Stimulated activated CD4-positive, alpha-beta T cell treated with anti-CD3 and anti-CD28 coated beads, Interleukin-12 subunit alpha, Interleukin-12 subunit beta, amount 100 ng/mL, for 48 hours (primary cell): ENCODE measurements at places on chromosomes 7 and 10.

DNA sequence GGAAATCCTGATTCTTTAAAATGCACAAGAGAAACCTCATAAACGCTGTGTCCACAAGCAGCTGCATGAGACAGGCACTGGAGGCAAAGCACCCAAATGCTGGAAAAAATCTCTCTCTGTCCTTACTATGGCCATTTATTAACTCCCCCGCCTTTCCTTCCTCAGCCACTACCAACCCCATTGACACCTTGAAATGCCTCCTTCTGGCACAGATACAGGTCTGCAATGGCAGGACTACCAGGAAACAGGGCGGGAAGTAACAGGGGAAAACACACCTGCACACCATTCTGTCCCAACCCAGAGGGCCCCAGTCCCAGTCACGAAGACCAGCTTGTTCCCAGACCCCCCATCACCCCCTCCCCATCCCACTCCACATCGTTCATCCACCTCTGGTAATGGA lies 224.3 kb downstream of the PARD3 start:
- no peak for DNase-seq

- no peak for DNase-seq
Observed at GRCh38 chr10:50832171-50832751, 53.2 kb downstream of the A1CF start.

DNA sequence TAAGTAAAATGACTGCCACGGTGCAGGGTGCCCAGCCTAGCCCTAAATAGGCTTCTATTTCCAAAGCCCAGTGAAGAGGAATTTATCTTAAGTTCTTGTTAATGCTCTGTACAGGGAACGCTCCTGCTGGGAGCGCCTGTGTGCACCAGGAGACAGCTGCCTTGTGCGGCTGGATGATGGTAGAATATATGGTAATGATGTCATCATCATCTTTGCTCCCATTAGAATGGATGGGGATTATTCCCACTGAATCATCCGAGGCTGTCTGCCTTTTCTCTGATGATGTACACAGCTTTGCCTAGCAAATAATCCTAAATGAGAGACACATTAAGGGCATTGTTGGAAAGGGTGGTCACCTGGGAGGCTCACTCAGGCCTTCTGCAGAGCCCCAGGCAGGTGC lies 928.1 kb downstream of the CCSER2 start:
- no peak for DNase-seq

DNA sequence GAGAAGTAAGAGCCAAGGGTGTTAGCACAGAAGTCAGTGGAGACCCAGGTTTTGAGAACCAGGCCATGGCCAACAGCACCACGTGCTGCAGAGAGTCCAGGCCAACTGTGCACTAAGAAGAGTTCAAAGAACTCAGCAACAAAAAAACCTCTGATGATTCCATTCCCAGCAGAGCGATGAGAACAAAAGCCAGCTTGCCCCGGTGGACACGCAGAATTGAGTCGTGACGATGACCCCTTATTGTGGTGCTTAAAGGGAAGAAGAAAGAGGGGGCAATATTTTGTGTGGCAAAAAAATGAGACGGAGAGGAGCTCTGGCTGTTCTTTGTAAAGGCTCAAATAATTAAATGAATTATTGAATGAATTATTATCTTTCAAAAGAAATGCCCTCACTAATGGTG lies 468.3 kb upstream of the AUTS2 start:
- no peak for DNase-seq

GRCh38 chr10:26438534-26439341 lies 597 bp downstream of the APBB1IP start:
- DNase-seq: peak; percentile 60

DNA sequence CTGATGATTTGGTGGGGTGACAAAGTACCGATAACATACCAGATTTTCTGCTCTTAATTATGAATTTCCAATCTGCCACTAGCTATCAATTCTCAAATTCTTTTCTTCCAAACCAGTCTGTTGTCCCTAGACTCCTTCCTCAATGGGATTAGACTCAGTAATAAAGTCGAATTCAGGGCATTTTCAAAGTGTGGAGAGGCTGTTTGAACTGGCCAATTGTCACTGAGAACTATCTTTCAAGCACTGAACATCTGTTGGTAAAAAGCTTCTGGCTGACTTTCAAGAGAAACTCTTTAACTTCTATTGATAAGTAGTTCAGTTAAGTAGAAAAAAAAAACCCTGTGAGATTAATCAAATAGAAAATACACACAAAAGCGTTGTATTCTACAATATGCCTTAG lies 108.9 kb downstream of the SAMD9 start:
- DNase-seq: no peak

DNA sequence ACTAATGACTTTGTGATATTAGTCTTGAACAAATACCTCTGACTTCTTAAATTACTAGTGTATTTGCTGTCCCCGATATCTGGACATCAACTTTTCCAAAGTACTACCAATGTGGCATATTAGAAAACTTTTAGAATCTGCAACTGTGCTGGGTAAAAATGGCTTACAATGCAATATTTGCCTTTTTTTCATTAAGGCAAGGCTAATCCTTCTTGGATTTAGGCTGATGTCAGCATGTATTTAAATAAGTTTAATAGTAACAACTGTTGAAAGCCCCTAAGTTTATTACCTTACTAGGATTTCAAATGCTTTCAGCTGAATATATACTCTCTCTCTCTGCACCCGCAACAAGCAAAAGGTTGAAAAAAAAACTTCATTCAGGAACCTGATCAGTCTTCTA lies 1232.3 kb downstream of the REEP3 start:
- DNase-seq: no peak

DNA sequence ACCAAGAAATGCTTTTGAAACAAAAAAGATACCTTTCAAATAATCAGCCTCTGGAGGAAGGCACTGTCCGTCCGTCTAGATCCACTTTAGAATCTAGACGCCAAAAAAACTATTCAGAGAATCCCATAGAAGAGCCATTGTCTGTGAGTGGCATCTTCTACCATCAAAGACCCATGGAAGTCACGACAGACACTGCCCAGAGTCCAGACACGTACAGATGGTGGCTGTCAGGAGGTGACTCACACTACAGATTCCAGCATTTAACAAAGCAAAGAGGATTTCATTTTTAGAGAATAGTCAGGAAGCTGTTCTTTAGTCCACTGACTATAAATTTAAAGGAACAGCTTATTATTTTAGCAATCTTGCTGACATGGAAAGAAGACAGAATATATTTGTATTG lies 11.7 kb downstream of the C1QL3 start:
- DNase-seq: no peak

- no peak for DNase-seq
Observed at GRCh38 chr10:101394524-101395133, 40.7 kb downstream of the BTRC start.

DNA sequence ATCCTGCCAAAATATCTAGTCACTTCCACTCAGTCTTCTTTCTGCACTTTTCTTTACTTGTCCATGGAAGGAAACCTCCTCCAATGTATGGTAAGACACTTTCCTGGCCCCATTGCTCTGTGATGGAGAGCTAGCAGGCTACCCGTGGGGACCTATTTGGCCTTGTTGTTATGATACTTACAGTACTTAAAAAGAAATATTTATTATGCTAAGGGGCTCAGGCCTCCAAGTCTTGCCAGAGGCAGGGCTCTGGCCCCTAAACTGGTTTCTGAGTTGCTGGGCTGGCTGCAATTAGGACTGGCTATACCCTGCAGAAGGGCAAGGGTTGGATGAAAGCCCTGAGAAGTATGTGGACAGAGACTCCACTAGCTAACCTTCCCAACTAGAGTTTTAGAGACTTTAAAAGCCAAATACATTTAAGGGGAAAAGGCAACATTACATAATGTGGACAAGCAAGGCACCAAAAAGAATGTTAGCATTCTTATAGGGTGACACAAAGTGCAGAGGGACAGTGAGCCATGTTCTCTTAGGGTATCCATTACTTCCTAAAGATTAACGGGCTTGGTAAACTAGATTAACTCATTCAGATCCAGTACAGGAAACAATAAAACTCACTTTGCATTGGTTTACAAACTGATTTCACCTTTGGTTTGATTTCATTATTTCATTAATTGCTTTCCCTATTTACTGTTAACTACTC lies 84.9 kb upstream of the INHBA start:
- no peak for DNase-seq

DNA sequence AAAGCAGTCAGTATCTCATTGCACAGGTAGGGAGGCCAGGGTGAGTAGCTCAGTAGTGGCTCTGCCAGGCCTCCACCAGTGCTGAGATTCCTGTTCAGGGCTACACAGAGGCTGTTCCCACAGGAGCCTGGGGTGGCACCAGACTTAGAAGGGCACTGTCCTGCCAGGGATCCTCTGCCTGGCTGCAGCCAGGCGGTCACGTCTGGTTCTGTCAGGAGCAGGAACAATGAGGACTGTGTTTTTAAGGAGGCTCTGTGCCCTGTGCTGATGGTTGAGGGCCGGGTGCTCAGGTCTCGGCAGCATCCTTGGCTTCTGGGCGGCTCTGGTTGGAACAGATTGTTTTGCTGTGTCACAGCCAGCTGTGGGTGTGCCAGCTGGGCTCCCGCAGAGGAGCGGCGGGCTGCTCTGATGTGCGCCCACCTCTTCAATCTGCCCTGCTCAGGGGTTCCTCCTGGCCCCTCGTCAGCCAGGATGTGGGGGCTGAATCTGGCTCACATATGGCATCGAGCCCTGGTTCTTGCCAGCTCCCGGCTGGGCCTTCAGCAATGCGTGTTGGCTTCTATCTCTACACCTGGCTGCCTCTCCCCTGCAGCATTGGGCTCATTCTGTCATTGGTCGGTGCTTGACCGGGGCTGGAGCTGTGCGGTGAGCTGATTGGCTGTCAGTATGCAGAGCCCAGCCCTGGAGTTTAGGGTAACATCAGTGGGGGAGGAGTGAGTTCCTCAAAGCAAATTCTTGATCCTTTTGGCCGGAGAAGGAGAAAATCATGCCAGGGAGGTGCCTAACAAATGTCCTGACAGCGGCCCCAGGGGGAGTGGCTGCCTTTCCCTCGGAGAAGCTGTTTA lies 41.2 kb downstream of the TACR2 start:
- DNase-seq: no peak

GRCh38 chr7:16698200-16698905 lies 52.4 kb downstream of the BZW2 start:
- no peak for DNase-seq

- no peak for DNase-seq
Observed at GRCh38 chr10:11489591-11489990, 121.9 kb downstream of the USP6NL start.

DNA sequence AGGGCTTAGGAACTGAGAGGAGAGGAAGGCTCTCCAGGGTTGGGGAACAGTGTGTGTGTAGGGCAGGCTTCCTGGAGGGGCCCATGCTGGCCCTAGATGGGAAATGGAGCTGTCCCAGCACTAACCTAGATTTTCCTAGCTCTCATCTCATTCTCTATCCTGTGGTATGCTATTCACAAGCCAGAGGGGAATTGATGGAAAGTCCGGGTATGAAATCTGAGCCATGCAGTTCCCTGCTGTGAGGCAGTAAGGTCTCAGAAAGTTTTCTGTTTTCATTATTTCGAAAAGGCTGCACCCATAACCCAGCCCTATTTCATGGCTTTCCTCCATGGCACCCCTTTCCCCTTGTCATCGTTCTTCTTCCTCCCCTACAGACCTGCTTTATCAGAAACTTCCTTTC lies 220.3 kb downstream of the RPS24 start:
- no peak for DNase-seq

GRCh38 chr10:5563321-5563961 lies 38.7 kb downstream of the CALML3 start:
- no peak for DNase-seq

- DNase-seq: no peak
Observed at GRCh38 chr10:79057481-79058275, 11.1 kb upstream of the ZMIZ1 start.

GRCh38 chr7:739455-739982 lies 12.4 kb upstream of the PRKAR1B start:
- no peak for DNase-seq

GRCh38 chr10:68597407-68597806 lies 37.3 kb downstream of the TET1 start:
- DNase-seq: no peak

DNA sequence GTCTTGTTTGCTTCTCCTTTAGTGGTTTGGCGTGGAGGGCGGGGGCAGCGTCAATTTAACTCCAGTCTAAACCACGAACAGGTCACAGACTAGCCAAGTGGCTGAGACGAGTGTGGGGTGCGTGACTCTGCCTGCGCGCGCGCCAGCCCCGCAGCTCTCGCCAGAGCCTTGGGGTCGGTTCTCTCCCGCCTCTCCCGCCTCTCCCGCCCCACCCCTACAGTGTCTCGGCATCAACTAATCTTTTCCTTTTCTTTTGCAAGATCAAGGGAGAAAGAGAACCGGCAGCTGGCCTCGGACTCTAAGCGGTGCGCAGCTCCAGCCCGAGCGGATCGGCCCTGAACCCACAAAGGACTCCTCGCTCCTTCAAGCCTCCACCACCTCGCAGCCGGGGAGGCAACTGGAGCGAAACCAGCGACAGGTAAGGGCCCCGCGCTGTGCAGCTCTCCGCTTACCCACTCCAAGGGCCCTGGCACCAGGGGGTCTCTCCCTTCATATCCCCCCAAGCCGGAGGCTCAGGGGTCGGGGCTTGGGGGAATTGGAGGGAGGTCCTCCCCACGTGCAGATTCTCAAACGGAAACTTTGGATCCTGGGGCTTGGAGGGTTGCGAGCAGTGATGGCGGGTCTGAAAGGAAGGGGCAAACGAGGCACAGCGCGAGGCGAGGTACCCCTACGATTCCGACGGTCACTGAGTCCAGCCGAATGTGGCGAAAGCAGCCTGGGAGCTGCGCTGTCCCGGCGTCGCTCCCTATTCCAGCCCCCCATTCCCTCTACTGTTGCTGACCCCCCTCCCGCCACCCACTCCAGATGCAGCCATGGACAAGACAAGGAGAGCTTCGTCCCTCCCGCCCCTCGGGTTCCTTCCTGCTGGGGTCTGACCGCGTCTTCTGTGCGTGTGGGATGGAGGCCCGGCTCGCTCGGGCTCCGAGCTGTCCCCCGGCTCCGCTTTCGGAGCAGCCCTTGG lies 829 bp downstream of the CHRM2 start:
- DNase-seq: no peak

DNA sequence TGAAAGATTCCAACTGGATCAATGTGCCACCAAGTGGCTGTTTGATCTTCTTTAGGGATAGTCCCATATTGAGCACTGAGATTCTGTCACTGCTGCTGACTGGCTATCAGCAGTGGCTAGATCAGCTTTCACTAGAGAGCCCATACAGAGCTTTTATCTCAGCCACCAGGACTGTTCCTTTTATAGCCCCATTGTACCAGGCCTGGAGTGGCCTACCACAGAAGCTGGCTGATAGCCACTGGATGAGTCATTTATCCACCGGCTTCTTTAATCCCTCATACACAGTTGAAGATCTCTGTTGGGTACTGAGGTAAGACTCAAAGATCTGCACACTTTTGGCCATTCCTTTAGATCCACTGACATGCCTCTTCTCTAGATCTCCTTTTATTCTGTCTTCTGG lies 1101.1 kb downstream of the SORCS3 start:
- DNase-seq: no peak

DNA sequence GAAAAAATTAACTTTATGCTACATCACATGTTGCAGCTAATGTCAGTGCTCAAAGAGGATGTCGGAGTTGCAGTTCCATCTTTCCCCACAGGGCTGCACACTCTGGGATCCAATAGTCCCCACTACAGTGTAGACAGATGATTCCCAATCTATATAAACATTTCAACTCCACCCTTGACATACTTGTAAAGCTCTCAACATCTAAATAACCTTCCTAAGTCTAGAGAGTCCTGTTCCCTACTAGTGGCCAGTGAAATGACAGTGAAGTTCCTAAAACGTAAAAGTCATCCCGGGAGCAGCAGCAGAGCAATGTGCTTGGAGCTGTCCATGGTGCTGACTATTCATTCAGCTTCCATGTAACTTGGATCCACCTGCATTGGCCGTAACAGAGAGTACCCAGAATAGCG lies 145.1 kb downstream of the GRM8 start:
- DNase-seq: peak; percentile 38
